ENCODE measurements at places on chromosomes 4 and X.

GRCh38 chr4:5337731-5338130 lies 286.5 kb downstream of the STK32B start:
- DNase-seq = no peak

GRCh38 chrX:107154787-107155620 lies 36.4 kb upstream of the RBM41 start:
- peak; percentile 1 for DNase-seq

DNA sequence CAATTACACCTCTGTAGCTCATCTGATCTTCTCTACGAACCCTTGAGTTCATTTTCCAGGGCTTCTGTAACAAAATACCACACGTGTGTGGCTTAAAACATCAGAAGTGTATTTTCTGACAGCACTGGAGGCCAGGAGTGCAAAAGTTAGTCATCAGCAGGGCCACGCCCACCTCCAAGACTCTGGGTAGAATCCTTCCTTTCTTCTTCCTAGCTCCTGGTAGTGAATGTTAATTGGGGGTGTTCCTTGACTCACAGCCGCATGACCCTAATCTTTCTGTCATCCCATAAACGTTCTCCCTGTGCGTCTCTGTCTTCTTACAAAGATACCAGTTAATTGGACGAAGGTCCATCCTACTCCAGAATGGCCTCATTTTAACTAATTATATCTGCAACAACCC lies 115.0 kb downstream of the TRIML1 start:
- DNase-seq = no peak

GRCh38 chrX:108312957-108313356 lies 125.3 kb downstream of the COL4A6 start:
- DNase-seq = no peak

GRCh38 chr4:140109292-140109691 lies 44.7 kb downstream of the MAML3 start:
- no peak for DNase-seq
